Smooth muscle cell of bladder (primary cell): ENCODE measurements at places on chromosomes 2 and 18. TPM values are rescaled to one million over a fixed set of nuclear protein-coding genes. Genes with fewer than 3 reads are reported as not detected.

The MAP3K19 gene
- total RNA-seq = not detected in 2 replicates

The GPR45 gene
- total RNA-seq = not detected in 2 replicates

The LIMS4 gene
- 1.1 TPM in 2 replicates for total RNA-seq

The SLC16A14 gene
- total RNA-seq = 3.3 and 4.1 TPM in 2 replicates

The TNP1 gene
- not detected in 2 replicates for total RNA-seq

The CACNB4 gene
- 1.1 and 2.8 TPM in 2 replicates for total RNA-seq

The RESP18 gene
- not detected in 2 replicates for total RNA-seq

The ASPRV1 gene
- 0.14 and 0.28 TPM in 2 replicates for total RNA-seq

The ACVR1C gene
- under 0.01 and 0.09 TPM in 2 replicates for total RNA-seq

The C2orf80 gene
- not detected in 2 replicates for total RNA-seq
